Activated CD8-positive, alpha-beta memory T cell treated with anti-CD3 and anti-CD28 coated beads, Interleukin-2, amount 10 ng/mL, durations not matched to agents 7 days and 5 days (primary cell): ENCODE measurements at places on chromosomes 5 and 9. TPM values are rescaled to one million over a fixed set of nuclear protein-coding genes. Genes with fewer than 3 reads are reported as not detected.
A peak's percentile ranks its signal among the peaks of the same experiment; 100 is the strongest.

Gene DMRT2
- total RNA-seq, result not detected

DNA sequence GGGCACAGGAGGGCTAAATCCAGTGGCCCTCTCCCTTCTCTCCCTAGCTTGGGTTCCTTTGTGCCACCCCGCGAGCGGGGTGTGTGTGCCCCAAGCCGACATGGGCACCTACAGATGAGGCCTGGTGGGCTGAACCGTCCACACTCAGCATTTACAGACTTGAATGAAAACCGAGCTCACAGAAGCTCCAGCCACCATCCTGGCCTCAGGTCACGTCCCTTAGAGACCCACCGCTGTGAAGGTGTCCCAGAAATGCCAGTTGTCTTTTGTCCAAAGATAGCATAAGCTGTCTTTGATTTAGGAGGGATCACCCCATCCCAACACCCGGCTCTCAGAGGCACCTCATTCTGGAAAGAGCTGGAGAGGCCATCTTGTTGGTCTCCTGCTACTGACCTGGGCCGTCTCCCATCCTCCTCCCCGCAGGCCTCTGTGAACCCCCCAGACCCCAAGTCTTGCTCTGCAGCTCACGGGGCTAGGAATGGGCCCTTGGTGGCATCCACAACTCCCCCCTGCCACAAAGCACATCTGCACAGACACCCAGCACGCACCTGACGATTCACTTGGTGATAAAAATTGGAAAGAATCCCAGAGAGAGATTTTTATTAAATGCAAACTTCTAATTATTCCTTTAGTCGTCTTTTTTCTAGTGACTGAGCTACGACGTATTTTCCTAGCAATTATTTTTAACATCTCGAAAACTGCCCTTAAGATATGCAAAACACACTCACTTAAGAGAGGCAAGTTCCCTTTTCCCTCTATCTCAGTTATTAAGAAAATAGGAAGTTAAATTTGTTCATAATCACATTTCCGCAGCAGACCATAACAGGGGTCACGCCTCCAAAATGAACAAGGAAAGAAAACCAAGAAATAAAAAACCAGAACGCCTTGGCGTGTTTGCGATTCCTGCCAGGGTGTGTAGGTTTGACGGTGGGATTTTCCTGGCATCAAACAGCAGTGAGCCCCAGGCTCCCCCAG, 80.5 kb upstream of the LMX1B start:
- no peak for DNase-seq

Gene JAKMIP2
- 5.2 TPM for total RNA-seq

GRCh38 chr5:146447734-146448380, 724 bp downstream of the TCERG1 start:
- DNase-seq, result peak; percentile 70

DNA sequence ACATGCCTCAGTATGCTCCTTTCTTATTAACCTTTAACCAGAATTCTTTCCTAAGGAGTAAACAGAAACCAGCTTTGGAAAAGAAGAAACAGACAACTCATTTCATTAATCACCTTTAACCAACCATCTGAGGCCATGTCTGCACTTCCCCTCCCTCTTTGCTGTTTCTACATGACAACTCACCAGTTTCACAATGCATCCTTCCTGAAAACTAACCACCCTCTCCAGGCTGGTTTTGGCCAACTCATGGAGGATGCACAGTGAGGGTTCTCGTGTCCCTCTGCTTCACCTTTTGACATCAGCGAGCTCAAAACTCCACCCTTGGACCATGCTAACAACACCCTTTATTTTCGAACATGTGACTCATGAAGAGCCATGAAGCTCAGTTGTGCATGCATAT, 244.1 kb downstream of the ELAVL2 start:
- no peak for DNase-seq

Gene JAK2
- total RNA-seq, result 20.6 TPM

DNA sequence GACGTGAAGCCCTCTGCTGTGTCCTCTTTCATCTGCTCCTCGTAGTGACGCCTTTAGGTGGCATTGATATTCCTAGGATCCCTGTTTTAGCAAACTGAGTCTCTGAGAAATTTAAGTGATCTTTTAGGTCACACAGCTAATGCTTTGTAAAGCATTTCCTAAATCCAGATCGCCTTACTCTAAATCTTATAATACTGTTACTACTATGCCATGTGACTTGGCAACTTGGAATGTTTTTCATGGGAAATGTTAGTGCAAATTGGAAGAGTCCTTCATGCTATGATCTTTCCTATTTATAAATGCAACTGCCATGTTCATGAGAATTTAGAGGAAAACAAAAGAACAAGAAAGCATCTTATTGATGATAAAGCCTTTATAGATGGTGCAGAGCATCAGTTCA, 212.2 kb downstream of the TRIO start:
- DNase-seq, result no peak

Gene TIFAB
- not detected for total RNA-seq

Gene FYB1
- total RNA-seq, result 270 TPM

DNA sequence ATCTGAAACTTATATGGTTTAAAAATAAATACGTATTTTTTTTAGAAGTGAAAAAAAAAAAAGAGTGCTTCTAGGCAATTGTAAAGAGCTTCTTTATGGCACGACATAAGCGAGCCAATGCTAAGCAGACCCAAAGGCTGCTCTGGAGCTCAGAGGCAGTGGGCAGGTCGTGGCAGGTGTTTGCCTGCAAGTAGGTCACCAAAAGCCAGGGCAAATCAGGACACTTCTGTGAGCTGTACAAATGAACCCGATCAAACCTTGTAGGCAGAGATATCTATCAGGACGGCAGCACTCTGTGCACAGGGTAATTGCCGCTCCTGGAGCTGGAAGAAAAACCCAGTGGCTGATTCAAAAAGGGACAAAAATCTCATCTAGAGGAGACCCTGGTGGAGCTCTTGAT, 75.9 kb downstream of the IRX2 start:
- no peak for DNase-seq

Gene STOM
- 93.1 TPM for total RNA-seq
